ENCODE measurements at places on chromosomes 4 and X. TPM values are rescaled to one million over a fixed set of nuclear protein-coding genes. Genes with fewer than 3 reads are reported as not detected.

GRCh38 chr4:13580036-13580435, 35.7 kb upstream of the NKX3-2 start:
- no peaks in the 10 kb centered on the region for H3K4me1 ChIP-seq
- peaks cover 36% of the 10 kb centered on the region for H3K36me3 ChIP-seq
- H3K27ac ChIP-seq, result no peak overlapping the region
- H3K4me3 ChIP-seq, result no peak overlapping the region
- no peaks in the 10 kb centered on the region for H3K27me3 ChIP-seq
- DNase-seq, result no peak

DNA sequence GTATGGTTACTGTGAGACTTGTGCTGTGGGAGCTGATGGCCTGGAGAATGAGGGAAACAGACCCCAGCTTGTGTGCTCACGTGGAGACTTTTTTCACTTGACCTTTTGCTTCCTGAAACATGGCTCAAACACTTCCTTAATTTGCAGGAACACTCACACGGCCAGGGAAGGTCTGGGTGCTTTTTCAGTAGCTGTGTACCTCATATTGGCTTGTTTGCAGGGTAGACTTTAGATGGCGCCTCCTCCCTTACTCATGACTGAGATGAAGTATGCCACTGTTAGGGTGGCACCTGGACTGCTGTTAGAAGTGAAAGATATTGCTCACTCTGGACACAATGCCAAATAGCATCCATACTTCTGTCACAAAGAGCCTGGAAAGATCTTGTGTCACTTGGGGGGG, 75.7 kb upstream of the WDR1 start:
- H3K4me3 ChIP-seq, result no peak overlapping the region
- no peaks in the 10 kb centered on the region for H3K36me3 ChIP-seq
- H3K4me1 ChIP-seq, result no peaks in the 10 kb centered on the region
- H3K27me3 ChIP-seq, result peaks cover 20% of the 10 kb centered on the region

GRCh38 chrX:52166840-52167239, 17.8 kb upstream of the MAGED4 start:
- no peak overlapping the region for H3K4me3 ChIP-seq
- H3K36me3 ChIP-seq, result no peaks in the 10 kb centered on the region
- no peaks in the 10 kb centered on the region for H3K4me1 ChIP-seq
- H3K27me3 ChIP-seq, result peaks cover 3% of the 10 kb centered on the region

DNA sequence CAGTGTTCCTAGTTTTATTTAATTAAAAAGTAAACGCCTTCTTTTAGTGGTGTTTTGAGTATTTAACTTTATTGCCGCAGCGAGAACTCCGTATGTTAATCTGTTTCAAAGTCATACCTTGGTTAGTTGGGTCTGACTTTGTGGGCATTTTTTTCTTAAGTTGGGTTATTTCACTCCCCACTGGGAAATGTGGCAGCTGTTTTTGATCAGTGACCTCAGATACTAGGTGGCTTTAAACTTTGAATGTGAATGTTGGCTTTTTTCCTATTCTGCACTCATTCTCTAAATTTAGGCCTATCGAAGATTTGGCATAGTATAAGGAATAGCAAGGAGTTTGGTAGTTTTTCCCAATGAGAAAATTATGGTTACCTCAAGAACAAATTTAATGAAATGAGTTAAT, 85.9 kb downstream of the FIP1L1 start:
- H3K4me1 ChIP-seq, result no peaks in the 10 kb centered on the region
- no peaks in the 10 kb centered on the region for H3K27me3 ChIP-seq
- no peak overlapping the region for H3K27ac ChIP-seq
- no peak for DNase-seq
- peaks cover 32% of the 10 kb centered on the region for H3K36me3 ChIP-seq

- no peak overlapping the region for H3K4me3 ChIP-seq
- H3K36me3 ChIP-seq, result no peaks in the 10 kb centered on the region
- no peak overlapping the region for H3K27ac ChIP-seq
- no peak for DNase-seq
Observed at GRCh38 chr4:152613841-152614721, 65.7 kb downstream of the TMEM154 start.

- no peak overlapping the region for H3K27ac ChIP-seq
- H3K36me3 ChIP-seq, result no peaks in the 10 kb centered on the region
- H3K4me1 ChIP-seq, result no peaks in the 10 kb centered on the region
- no peak for DNase-seq
- no peak overlapping the region for H3K4me3 ChIP-seq
- peaks cover 15% of the 10 kb centered on the region for H3K27me3 ChIP-seq
Observed at GRCh38 chr4:21952549-21952948, 4.0 kb upstream of the KCNIP4 start.

GRCh38 chrX:2928583-2929434, at the start of gene ARSD:
TSS of gene ARSD (minus strand) at chrX:2929339. CDS start at chrX:2929275, 64 bp downstream.
- H3K4me1 ChIP-seq, result peaks cover 4% of the 10 kb centered on the region
- peaks cover 4% of the 10 kb centered on the region for H3K27me3 ChIP-seq
- peak within 1 kb of the TSS; percentile 79 for H3K4me3 ChIP-seq
- peak; percentile 81 for DNase-seq
- peak within 1 kb of the TSS; percentile 86 for H3K27ac ChIP-seq

GRCh38 chr4:43816116-43816515, 632.5 kb downstream of the KCTD8 start:
- no peaks in the 10 kb centered on the region for H3K4me1 ChIP-seq
- no peak for DNase-seq
- no peak overlapping the region for H3K4me3 ChIP-seq
- no peaks in the 10 kb centered on the region for H3K36me3 ChIP-seq

GRCh38 chrX:107576841-107577240, 51.5 kb upstream of the PRPS1 start:
- no peak overlapping the region for H3K4me3 ChIP-seq
- no peaks in the 10 kb centered on the region for H3K4me1 ChIP-seq
- no peak overlapping the region for H3K27ac ChIP-seq
- DNase-seq, result no peak
- no peaks in the 10 kb centered on the region for H3K36me3 ChIP-seq

GRCh38 chr4:185165605-185166063, 22.6 kb downstream of the SLC25A4 start:
- peak; percentile 31 for DNase-seq
- H3K36me3 ChIP-seq, result peaks cover 37% of the 10 kb centered on the region
- peaks cover 2% of the 10 kb centered on the region for H3K27me3 ChIP-seq

- H3K36me3 ChIP-seq, result peaks cover 45% of the 10 kb centered on the region
- no peak overlapping the region for H3K4me3 ChIP-seq
- DNase-seq, result no peak
- H3K27ac ChIP-seq, result peak overlapping the region; percentile 39
- H3K4me1 ChIP-seq, result no peaks in the 10 kb centered on the region
Observed at GRCh38 chr4:3184725-3185124, 64.2 kb upstream of the MSANTD1 start.

- H3K27me3 ChIP-seq, result no peaks in the 10 kb centered on the region
- DNase-seq, result no peak
- no peak overlapping the region for H3K27ac ChIP-seq
- H3K4me3 ChIP-seq, result no peak overlapping the region
- no peaks in the 10 kb centered on the region for H3K4me1 ChIP-seq
Observed at GRCh38 chr4:159508917-159509500, 406.1 kb downstream of the RAPGEF2 start.

GPR82 gene
- total RNA-seq, result 0.53 TPM

ANXA3 gene
- 2.9 TPM for total RNA-seq

HSFX3 gene
- total RNA-seq, result not detected

VCX2 gene
- not detected for total RNA-seq
